ENCODE measurements at places on chromosomes 7 and 10.

DNA sequence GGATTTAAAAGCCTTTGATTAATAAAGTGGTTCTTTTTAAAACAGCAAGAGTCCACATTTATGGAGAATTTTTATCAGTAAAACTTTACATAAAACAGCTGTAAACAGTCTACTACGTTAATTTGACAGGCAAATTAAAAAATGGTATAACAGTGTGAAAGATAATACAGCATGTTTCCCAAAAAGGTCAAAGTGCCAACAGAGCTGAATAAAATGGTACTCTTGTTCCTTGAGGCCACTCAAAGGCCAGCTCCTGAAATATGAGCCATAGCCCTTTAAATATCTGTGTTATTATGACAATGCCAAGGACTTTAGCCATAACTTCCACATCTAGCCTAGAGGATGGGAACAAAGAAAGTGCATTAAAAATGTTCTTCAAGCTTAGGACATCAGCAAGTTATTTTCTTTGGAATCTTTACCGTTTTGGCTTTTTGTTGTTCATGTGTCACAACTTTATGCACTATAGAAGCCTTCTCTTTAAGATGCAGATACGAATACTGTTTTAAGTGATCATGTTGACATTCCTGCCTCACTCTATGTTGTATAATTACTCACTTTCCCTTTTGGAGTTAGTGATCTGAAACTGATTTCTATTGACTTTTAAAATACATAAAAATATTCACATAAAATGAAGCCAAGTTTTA is 165.6 kb downstream of the RNLS start:
- DNase-seq = no peak

- no peak for DNase-seq
Measured at GRCh38 chr10:113122947-113123346, 172.9 kb downstream of the TCF7L2 start.

- DNase-seq = peak; percentile 75
Measured at GRCh38 chr10:79995979-79996634, 47.2 kb upstream of the SFTPD start.

- no peak for DNase-seq
Measured at GRCh38 chr7:32587411-32587948, 92.2 kb downstream of the AVL9 start.

- no peak for DNase-seq
Measured at GRCh38 chr7:157023589-157023905, 13.1 kb upstream of the MNX1 start.

DNA sequence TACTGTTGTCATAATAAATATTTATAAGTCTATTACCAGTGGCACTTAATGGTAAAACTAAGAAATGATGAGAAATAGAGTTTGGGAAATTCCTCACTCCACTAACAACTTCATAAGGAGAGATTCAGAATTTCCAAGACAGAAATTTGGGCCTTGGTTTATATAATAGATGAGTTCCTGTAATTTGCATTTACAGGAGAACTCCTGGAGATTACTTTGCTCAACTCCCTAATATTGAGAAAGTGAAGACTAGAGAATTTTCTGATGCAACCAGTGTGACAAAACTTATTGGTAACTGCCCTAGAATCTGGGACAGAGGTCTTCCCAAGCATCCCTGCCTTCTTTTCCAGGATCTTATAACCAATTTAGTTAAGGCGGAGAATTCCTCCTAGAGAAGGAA is 49.1 kb upstream of the GSAP start:
- DNase-seq = no peak

DNA sequence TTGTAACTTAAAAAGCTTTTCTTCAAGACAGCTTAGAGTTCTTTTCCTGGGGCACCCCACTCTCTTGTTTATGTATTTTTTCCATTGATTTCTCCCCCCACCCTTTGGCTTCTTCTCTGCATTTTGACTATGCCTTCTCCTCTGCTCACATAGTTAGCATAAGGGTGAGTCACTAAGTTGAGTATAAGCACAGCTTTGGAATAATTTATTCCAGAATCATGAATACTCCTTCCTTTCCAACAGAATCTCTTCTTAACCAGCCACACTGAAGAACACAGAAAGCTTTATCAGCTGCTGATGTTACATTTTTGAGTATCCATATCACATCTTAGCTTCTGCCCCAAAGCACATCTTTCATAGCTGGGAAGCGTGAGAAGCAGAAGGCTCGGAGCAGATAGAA is 449.5 kb upstream of the MKI67 start:
- no peak for DNase-seq

DNA sequence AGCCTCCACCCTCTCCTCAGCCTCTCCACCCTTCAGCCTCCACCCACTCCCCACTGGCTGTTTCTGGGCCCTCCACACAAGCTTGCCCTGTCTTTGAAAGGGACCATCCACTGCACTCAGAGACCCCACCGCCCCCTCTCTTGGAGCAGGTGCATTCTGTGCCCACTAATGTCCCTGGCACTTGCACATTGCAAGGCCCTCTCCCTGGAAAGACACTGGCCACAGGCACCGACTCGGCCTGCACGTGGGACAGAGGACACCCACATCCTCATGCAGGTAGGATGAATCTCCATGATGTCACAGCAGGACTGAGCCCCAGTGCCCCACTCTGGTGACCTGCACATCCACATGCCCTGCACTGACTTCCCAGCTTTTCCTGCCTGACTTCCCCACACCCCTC is 36.8 kb upstream of the EBF3 start:
- DNase-seq = no peak

DNA sequence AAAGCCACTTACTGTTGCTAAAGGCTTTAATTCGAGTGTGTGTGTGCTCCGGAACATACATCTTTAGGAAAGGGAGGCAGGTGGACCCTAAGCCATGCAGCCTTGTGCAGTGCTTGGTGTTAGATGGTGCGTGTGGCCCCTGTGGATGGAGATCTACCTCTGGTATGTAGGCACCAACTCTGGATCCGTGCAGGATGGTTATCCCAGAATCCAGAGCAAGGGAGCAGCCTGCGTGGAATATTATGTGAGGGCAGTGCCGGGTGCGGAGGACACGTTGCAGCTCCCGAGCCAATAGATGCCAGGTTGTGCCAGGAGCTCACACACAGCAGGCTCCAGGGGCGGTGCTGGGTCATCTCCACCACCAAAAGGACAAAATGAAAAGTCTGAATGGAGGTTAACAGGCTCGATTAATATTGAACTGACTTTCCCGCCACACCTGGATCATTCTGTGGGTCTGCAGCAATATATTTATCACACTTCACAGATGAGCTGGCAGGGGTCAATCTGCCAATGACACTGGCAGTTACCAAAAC is 143.0 kb upstream of the NPS start:
- DNase-seq = no peak

- DNase-seq = no peak
Measured at GRCh38 chr7:39882148-39882784, 67.8 kb upstream of the CDK13 start.

- no peak for DNase-seq
Measured at GRCh38 chr7:150586785-150587152, 19.6 kb downstream of the GIMAP4 start.

GRCh38 chr10:17965649-17966235 is 14.0 kb downstream of the SLC39A12 start:
- no peak for DNase-seq

DNA sequence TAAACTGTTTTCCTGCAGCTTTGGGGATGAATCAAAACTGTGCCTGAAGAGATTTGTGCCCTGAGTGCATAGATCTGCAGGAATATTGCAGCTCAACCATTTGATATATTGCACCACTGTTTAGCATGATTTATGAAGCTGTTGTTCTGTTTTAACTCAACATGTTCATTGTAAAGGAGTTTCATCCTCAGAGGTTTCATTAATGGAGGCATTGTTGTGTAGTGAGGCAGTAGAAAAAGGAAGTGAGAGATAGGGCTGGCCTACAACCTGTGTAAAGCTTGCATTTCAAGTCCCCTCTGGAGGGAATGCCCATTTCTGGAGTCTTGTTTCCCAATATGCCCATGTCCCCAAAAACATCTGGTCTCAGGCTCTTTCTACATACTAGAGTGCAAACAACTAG is 67.5 kb downstream of the DNAJC12 start:
- no peak for DNase-seq

- no peak for DNase-seq
Measured at GRCh38 chr7:112990624-112991023, 96.0 kb downstream of the GPR85 start.

GRCh38 chr7:157797361-157797760 is 460.6 kb downstream of the DNAJB6 start:
- no peak for DNase-seq

GRCh38 chr10:11532306-11532705 is 79.1 kb downstream of the USP6NL start:
- DNase-seq = no peak

DNA sequence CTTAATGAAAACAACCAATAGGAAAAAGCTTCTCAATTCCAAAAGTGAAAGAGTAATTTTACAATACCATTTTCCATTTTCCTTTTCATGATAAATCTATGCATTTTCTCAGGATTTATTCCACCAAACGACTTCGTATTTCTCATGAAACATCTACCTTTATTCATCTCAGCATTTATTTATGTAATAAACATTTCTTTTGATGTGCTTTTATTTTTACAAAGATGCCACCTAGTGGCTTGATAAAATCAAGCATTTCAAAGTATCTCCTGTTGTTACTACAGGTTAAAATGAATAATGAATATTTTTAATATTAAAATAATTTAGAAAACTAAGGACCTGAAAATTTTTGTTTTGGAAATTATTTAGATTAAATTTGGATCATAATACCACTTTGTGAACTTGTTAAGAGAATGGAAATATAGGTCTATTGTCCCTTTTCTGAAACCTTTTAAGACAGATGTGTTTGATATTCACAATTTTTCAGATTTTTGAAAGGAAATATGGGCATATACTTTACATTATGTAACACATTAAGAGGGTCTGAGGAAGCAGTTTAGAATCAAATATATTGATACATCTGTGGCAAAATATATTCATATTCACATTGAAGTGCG is 2.7 kb upstream of the IQUB start:
- peak; percentile 19 for DNase-seq

- DNase-seq = no peak
Measured at GRCh38 chr10:31702005-31702404, 226.6 kb downstream of the ARHGAP12 start.

DNA sequence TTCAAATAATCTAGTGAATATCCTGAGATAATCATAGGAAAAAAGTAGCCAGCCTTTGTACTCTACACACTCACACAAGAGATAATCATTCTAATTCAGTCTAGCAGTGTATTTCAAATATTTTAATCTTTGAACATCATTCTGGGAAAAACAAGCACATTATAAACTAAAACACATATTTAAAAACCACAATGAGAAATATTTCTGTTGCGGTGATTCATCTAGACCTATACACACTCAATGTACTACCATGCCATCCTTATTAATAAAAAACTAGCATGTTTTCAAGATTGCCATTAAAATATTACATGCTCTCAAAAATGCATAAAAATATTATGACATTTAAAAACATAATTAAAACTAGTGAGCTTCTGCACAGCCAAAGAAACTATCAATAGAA is 11.8 kb downstream of the COG5 start:
- no peak for DNase-seq

DNA sequence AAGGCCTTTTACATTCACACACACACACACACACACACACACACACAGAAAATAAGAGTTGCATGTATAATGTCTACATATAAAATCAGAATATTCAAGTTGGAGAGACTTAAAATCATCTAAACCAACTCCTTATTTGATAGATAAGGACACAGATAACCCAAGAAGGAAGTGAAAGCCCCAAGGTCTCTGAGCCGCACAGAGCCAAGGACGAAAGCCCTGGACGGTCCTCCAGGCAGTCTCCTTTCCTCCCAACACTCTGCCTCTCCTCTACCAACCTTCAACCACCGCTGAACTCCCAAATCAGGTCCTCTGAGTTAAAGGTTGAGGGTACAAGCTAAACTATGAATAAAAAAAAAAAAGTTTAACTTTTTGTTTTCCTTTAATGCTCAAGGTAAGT is 28.2 kb downstream of the UBE2H start:
- no peak for DNase-seq

GRCh38 chr10:16756561-16757221 is 60.5 kb downstream of the RSU1 start:
- no peak for DNase-seq

- peak; percentile 73 for DNase-seq
Measured at GRCh38 chr10:100025576-100025975, 15.8 kb upstream of the DNMBP start.

GRCh38 chr7:77759294-77759889 is 38.8 kb downstream of the TMEM60 start:
- DNase-seq = peak; percentile 56

GRCh38 chr10:70500812-70501301 is 22.3 kb downstream of the PALD1 start:
- no peak for DNase-seq

DNA sequence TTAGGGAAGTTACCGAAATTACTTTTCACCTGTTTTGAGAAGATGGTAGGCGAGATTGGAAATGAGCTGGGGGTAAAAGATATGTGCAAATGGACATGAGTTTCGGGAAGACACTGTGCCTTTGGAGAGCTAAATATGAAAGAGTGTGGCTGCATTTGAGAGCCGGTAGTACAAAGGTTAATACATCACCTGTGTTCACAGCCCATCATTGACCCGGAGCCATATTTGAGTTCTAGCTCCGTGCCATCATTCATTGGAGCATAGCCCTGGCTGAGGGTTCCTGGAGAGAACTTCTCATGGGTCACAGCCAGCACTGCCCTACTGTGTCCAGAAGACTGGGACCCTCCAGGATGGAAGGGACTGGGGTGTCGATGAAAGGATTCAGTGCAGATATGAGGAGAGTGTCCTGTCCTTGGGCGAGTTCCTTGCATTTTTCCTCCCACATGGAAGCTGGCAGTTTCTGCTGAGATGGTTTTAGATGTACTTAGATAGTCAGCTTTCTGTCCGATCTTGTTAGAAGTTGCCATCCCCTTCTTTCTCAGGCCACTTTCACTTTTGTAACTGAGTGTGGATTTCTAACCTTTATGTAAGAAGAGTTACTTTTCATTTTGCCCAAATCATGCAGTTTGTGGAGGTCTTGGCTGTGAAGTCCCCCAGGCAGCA is 138.8 kb downstream of the JCAD start:
- DNase-seq = no peak

DNA sequence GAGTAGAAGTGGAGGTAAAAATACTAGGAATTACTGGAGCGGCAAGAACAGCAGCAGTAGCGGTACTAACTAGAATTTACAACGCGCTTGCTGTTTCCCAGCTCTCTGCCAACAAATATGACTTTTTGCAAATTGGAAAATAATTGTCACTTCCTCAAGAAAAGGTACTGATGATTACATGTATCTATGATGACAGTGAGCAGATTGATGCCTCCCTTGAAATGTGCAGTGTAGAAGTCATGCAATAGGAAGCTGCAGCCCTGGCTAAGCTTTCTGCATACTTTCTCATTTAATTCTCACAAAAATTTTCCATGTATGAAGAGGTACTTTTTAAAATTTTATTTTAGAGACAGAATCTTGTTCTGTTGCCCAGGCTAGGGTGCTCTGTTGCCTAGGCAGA is 49.9 kb downstream of the ANK3 start:
- DNase-seq = no peak

GRCh38 chr10:67587771-67588170 is 108.2 kb downstream of the CTNNA3 start:
- no peak for DNase-seq

- no peak for DNase-seq
Measured at GRCh38 chr10:13834581-13835286, 248.0 kb downstream of the PRPF18 start.

All from NCI-H2171 treated with DMSO at 0.1 percent for 48 hours (cell line).